ENCODE measurements at places on chromosomes 5 and 9.
A peak's percentile ranks its signal among the peaks of the same experiment; 100 is the strongest.

- peak; percentile 1 for DNase-seq
Observed at GRCh38 chr9:71518045-71518827, 250.1 kb downstream of the CEMIP2 start.

DNA sequence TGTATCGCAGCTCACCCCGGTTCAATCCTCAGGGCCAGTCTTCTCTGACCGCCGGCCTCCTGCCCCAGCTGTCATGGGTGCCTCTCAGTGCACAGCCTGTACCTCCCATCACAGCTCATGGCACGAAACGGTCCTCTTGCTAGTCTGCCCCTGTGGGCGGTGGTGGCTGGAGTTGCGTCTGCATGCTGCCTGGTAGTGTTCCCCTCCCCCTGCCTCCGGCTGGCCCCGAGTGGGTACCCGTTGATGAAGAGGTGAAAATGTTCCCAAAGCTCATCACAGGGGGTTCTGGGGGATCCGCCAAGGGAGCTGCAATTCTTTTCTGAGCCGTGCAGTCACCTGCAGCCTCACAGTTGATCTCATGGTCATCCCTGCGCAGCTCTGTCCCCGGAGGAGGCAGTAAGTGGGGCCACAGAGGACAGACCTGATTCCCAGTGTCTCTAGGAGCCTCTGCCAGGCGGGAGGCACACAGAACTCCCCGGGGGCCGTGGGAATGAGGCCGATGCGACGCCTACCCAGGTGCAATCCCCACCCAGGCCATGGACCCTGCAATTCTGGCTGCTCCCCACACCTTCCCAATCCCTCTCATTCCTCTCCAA, 34.7 kb upstream of the FIBCD1 start:
- no peak for DNase-seq

DNA sequence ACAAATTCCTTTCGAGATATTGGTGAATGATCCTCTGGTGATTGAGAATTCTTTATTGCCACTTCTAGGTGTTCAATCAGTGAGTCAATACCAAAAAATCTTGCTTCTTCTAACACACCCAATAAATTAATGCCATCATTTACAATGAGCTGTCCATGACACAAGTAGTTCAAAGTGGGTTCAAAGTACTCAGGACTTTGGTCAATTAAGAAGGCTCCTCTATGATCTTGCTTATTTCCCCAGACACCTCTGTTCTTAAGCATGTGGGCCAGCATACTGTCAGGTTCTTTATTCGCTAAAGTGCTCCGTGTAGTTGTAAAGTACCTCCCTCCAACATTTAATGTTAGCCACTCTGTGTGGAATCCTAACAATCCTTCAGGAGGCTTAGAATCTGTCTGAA, 127.1 kb downstream of the WDR70 start:
- DNase-seq, result no peak

DNA sequence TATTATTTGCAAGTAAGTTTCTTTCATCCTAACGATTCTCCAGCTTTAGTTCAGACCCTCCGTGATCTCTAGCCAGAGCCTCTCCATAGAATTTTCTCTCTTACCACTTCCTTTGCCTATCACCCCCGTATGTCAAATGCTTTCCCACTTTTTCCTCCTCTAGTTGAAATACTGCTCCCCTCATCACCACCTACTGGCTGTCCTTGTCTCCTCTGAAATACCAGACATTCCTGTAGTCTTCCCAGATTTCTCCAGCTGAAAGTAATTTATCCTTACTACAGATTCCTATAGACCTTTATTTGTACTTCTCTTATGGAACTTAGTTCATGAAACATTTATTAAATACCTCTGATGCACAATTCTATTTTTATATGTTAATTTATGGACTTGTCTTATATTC, 36.0 kb upstream of the GLIPR2 start:
- DNase-seq, result no peak

DNA sequence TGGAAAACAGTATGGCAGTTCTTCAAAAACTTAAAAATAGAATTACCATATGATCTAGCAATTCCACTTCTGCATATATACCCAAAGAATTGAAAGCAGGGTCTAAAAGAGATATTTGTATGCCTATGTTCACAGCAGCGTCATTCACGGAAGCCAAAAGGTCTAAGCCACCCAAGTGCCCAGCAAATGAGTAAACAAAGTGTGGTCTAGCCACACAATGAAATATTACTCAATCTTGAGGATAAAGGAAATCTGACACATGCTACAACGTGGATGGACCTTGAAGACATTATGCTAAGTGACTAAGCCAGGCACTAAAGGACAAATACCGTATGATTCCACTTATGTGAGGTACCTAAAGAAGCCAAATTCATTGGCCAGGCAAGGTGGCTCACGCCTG, 11.1 kb upstream of the MED27 start:
- no peak for DNase-seq

GRCh38 chr5:151383011-151383410, 35.7 kb upstream of the SLC36A2 start:
- no peak for DNase-seq

DNA sequence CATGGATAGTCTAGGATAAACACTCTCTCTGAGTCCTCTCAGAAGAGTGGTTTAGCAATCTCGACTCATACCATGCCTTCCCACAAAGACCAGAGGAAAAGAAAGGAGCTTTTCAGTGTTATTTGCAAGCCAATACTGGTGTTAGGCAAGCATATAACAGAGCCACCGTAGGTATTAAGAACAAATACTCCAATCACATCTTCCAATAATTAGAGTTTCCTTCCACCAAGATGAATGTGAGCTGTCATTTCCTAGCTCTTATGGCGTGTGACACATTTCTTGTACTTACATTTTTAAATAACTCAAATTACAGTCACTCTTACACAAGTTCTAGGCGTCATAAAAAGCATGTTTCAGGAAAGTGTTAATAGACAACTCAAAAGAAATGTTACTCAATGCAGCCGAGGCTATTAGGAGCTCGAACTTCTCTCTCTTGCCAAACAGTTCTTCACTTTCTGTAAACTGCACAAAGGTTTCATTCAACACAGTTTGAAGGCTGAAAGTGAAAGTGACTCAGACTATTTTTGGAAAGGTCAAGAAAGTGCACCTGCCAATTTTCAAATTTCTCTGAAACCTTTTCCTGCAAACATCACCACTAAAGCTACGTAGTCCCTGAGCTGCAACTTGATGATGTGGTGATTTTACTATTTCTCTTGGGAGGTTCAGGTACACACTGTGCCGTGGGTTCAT, 153.8 kb downstream of the AUH start:
- DNase-seq, result no peak

DNA sequence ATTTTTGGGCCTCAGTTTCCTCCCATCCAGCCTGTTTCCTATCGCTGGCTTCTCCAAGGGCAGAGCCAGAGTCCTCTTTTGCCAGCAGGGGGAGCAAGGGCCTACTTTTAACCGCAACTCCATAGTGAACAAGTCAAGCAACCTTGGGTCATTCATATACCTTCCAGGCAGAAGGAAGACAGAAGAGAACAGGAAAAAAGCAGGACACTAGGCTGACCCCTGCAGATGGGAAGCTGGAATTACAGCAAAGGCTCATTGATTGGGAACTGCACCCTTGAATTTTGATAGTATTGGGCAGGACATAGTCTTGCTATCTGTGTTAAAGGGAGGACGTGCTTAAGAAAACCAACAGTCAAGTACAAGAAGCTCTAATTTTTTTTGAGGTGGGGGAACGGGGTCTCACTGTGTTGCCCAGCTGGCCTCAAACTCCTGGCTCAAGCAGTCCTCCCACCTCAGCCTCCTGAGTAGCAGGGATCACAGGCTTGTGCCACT, 30.1 kb downstream of the QRFP start:
- peak; percentile 95 for DNase-seq

DNA sequence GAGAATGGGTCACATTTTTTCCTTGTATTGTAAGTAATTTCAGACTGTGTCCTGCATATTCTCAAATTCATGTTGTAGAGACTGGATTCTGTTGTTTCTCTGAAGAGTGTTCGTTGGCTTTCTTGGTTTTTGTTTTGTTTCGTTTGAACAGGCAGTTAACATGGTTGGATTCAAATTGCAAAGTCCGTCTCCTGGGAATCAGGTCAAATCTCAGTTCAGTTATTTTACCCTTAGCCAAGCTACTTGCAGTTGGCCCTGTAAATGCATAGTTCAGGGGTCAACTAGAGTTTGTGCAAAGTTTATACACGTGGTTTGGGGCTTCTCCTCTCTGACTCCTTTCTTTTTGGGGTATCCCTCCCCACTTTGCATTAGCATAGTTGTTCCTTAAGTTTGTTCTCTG, 21.7 kb upstream of the FBXW11 start:
- DNase-seq, result no peak

- no peak for DNase-seq
Observed at GRCh38 chr5:73957397-73958001, 331.5 kb downstream of the ARHGEF28 start.
